IPS DF 6.9 (cell line): ENCODE measurements at places on chromosomes 5 and 9.

GRCh38 chr9:24464319-24464951 is 81.3 kb downstream of the IZUMO3 start:
- peak; percentile 13 for DNase-seq

- DNase-seq: no peak
These were observed 47.6 kb downstream of the RGS3 start for GRCh38 chr9:113511047-113511521.

GRCh38 chr9:18330401-18331309 is 143.3 kb upstream of the ADAMTSL1 start:
- no peak for DNase-seq

DNA sequence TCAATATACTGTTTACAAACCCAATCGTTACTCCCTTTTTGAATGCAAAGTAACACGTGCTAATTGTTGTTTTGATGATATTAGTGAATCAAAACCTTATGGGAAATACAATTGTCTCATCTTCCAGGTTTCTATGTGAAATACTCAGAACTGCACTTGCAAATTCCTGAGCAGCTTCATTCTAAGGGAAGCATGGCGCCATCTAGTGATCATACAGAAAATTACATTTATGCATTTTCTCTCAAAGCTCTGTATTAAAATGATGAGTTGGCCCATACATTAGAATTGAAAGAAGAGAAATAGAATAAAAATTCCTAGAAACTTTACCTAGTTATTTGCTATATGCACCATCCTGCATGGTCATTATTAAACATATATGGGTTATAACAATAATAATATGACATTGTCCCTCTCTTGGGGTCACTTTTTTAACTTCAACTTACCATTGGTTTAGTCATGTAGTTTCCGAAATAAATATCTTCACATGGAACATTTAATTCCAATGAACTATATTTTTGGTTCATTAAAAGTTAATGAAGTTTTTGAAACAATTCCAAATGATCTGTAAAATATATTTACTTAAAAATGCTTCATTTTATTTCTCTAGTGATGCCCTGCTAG is 220.0 kb downstream of the PDE4D start:
- DNase-seq: no peak

- no peak for DNase-seq
These were observed 278.0 kb downstream of the CETN3 start for GRCh38 chr5:90131383-90132133.

- no peak for DNase-seq
These were observed 56.6 kb downstream of the ZNF510 start for GRCh38 chr9:96721303-96721702.

DNA sequence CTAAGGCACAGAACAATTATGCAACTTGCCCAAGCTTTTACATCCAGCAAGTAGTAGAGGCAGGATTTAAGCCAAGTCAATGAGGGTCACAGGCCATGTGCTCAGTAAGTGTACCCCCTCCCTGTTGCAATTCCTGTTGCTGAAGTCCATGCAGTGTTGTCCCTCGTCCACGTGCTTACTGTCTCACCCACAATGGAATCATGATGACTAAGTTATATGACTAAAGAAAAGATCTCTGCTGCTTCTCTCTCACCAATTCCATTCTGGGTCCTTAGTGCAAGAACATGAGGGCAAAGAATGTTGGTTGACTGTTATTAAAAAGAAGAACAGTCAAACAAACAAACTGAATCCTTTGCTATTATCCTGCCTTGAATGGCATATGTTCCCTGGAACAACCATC is 233.6 kb upstream of the SLC24A2 start:
- DNase-seq: no peak

- DNase-seq: no peak
These were observed 367.1 kb upstream of the RIOK2 start for GRCh38 chr5:97550164-97550563.
